ENCODE measurements at places on chromosomes 7 and 10. TPM values are rescaled to one million over a fixed set of nuclear protein-coding genes. Genes with fewer than 3 reads are reported as not detected.

The FAM53B gene
- total RNA-seq = 35.9 TPM

The KNDC1 gene
- 6.4 TPM for total RNA-seq

The GRM8 gene
- 3.4 TPM for total RNA-seq

GRCh38 chr7:143898810-143899209, 3.2 kb downstream of the TCAF1 start:
- no peak for DNase-seq
- H3K27ac ChIP-seq = no peak overlapping the region
- H3K27me3 ChIP-seq = no peaks in the 10 kb centered on the region

DNA sequence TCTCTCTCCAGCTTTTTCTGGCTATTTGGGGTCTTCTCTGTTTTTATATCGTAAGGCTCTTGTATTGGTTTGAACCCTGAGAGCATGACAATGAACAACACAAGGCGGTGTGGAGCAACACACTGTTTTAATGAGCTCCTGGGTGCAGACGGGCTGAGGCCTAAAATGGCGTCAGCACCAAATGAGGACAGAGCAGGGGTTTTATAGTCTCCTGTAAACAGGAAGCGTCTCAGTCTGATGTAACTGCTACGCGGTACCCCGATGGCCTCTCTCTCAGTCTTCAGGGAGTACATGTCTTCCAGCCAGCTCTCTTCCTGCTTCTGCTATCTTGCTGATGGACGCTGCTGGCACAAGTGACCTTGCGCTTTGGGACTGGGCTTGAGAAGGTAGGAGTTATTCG, 95.9 kb upstream of the CCDC71L start:
- H3K36me3 ChIP-seq = no peaks in the 10 kb centered on the region
- no peaks in the 10 kb centered on the region for H3K4me1 ChIP-seq
- DNase-seq = no peak
- no peaks in the 10 kb centered on the region for H3K27me3 ChIP-seq

All from type B pancreatic cell (in vitro differentiated cells).